ENCODE measurements at places on chromosomes 7 and 10.

DNA sequence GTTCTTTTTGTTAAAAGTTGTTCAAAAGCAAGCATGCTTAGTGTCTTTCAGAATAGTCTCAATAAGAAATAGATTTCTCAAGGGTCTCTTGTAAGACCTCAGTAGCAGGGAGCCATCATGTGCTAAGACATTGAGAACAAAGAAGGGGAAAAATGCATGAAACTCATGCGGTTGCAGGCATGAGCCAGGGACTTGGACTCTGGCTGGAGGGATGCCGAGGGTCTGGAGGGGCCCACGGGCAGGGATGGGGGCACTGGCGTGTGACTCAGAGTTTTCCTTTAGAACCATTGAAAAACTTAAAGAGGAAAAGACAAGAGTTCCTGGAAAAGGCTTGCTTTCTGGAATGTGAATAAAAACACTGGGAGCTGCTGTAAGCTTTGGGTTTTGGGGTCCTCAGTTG, 253.3 kb downstream of the CCDC3 start:
- H3K27me3 ChIP-seq, result peaks cover 32% of the 10 kb centered on the region
- no peak overlapping the region for H3K4me3 ChIP-seq
- H3K4me1 ChIP-seq, result no peaks in the 10 kb centered on the region
- no peaks in the 10 kb centered on the region for H3K36me3 ChIP-seq
- no peak for DNase-seq

GRCh38 chr7:129530795-129531391, 28.6 kb downstream of the SMKR1 start:
- H3K27me3 ChIP-seq, result no peaks in the 10 kb centered on the region
- DNase-seq, result no peak
- H3K36me3 ChIP-seq, result no peaks in the 10 kb centered on the region
- H3K27ac ChIP-seq, result no peak overlapping the region

- H3K27me3 ChIP-seq, result no peaks in the 10 kb centered on the region
- peak; percentile 73 for DNase-seq
- H3K36me3 ChIP-seq, result peaks cover 5% of the 10 kb centered on the region
- no peak overlapping the region for H3K27ac ChIP-seq
- no peaks in the 10 kb centered on the region for H3K4me1 ChIP-seq
Measured at GRCh38 chr10:7982727-7983126, 71.8 kb upstream of the GATA3 start.

- no peaks in the 10 kb centered on the region for H3K4me1 ChIP-seq
- no peaks in the 10 kb centered on the region for H3K27me3 ChIP-seq
- H3K4me3 ChIP-seq, result no peak overlapping the region
- H3K27ac ChIP-seq, result no peak overlapping the region
Measured at GRCh38 chr7:151642746-151643145, 123.1 kb upstream of the RHEB start.

DNA sequence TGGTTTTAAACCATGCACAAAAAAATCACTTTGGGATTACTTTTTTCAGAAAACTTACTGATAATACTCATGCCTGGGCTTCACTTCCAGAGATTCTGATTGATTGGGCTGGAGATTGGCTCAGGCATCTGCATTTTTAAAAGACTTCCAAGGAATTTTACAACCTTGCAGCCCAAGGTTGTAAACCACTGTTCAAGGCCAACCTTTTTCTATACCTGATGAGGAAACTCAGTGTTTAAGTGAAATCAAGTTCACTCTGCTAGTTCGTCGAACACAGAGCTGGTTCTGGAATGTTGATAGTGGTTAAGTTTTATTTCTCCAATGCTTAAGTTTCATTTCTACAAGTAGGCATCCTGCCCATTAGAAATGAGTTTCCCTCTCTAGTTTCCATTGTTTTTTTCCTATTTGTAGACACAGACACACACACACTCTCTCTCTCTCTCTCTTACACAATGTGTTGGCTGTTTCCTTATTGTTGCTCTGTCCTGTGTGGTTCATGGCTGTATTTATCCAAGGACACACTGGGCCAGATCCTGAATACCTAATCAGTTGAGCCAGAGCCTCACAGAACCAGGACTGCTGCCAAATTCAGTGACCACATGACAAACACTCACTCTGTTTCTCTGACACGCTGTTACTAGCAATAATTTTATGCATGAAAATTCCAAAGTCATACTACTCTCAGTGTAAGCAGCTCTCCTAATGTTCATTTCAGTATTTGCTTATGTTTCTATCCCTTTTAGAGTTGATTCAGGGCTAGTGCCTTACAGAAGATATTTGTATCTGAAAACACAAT, 3.7 kb upstream of the IFIT1B start:
- peak overlapping the region; percentile 95 for H3K27ac ChIP-seq
- no peaks in the 10 kb centered on the region for H3K27me3 ChIP-seq
- no peak overlapping the region for H3K4me3 ChIP-seq

- H3K27ac ChIP-seq, result no peak overlapping the region
- no peak overlapping the region for H3K4me3 ChIP-seq
- H3K36me3 ChIP-seq, result no peaks in the 10 kb centered on the region
- H3K4me1 ChIP-seq, result peaks cover 2% of the 10 kb centered on the region
Measured at GRCh38 chr7:33050535-33051318, 11.8 kb downstream of the NT5C3A start.

DNA sequence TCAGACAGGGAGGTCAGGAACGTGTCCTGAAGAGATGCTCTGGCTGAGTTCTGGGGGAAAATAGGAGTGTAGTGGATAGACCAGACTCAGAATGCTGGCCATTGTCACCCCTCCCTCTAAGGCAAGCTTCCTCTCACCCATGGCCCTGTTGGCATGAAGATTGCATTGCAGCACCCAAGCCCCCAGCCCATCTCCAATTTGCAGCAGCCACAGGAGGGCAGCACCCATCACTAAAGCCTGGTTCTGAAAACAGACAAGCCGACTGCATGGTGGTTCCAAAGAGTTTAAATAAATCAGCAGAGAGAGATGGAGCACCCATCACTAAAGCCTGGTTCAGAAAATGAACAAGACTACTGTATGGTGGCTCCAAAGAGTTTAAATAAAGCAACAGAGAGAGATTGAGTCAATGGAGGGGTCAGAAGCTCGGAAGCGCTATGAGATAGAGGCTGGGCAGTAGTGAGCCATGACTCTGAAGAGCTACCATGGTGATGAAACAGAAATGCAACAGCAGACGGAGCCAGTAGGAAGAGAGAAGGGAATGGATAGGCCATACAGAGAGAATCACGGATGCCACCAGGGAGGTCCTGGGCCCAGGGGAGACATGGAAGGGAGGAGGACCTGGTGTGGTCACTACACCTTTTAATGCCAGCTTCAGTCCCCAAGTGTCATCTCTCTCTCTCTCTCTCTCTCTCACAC, 237.9 kb upstream of the MYO3A start:
- no peak for DNase-seq
- no peaks in the 10 kb centered on the region for H3K36me3 ChIP-seq
- H3K27ac ChIP-seq, result no peak overlapping the region
- H3K4me3 ChIP-seq, result no peak overlapping the region
- H3K4me1 ChIP-seq, result no peaks in the 10 kb centered on the region
- H3K27me3 ChIP-seq, result no peaks in the 10 kb centered on the region

GRCh38 chr7:49707891-49708290, 65.5 kb upstream of the VWC2 start:
- H3K4me1 ChIP-seq, result no peaks in the 10 kb centered on the region
- H3K4me3 ChIP-seq, result no peak overlapping the region
- no peaks in the 10 kb centered on the region for H3K36me3 ChIP-seq
- DNase-seq, result no peak
- no peak overlapping the region for H3K27ac ChIP-seq
- no peaks in the 10 kb centered on the region for H3K27me3 ChIP-seq

- peak; percentile 50 for DNase-seq
- no peak overlapping the region for H3K4me3 ChIP-seq
- H3K4me1 ChIP-seq, result peaks cover 13% of the 10 kb centered on the region
- H3K36me3 ChIP-seq, result no peaks in the 10 kb centered on the region
- H3K27ac ChIP-seq, result no peak overlapping the region
- no peaks in the 10 kb centered on the region for H3K27me3 ChIP-seq
Measured at GRCh38 chr7:29032146-29032545, 74.0 kb upstream of the TRIL start.

- peaks cover 5% of the 10 kb centered on the region for H3K4me1 ChIP-seq
- no peaks in the 10 kb centered on the region for H3K27me3 ChIP-seq
- peak; percentile 88 for DNase-seq
- no peaks in the 10 kb centered on the region for H3K36me3 ChIP-seq
Measured at GRCh38 chr10:123994417-123995081, 98.8 kb downstream of the CHST15 start.

GRCh38 chr7:34675749-34676374, 17.8 kb downstream of the NPSR1 start:
- no peaks in the 10 kb centered on the region for H3K36me3 ChIP-seq
- H3K4me3 ChIP-seq, result no peak overlapping the region
- H3K27ac ChIP-seq, result no peak overlapping the region
- DNase-seq, result peak; percentile 32
- no peaks in the 10 kb centered on the region for H3K4me1 ChIP-seq

- no peak overlapping the region for H3K4me3 ChIP-seq
- peaks cover 14% of the 10 kb centered on the region for H3K4me1 ChIP-seq
- no peaks in the 10 kb centered on the region for H3K36me3 ChIP-seq
- peaks cover 2% of the 10 kb centered on the region for H3K27me3 ChIP-seq
- no peak overlapping the region for H3K27ac ChIP-seq
Measured at GRCh38 chr10:48789486-48790456, 105.1 kb downstream of the WDFY4 start.

- H3K27me3 ChIP-seq, result no peaks in the 10 kb centered on the region
- H3K4me3 ChIP-seq, result no peak overlapping the region
- no peak for DNase-seq
- no peaks in the 10 kb centered on the region for H3K36me3 ChIP-seq
Measured at GRCh38 chr7:56218510-56218909, 102.3 kb upstream of the NUPR2 start.

Measured in lung (tissue), 17 donors.